Vein endothelial cell (primary cell): ENCODE measurements at places on chromosomes 1 and 21. TPM values are rescaled to one million over a fixed set of nuclear protein-coding genes. Genes with fewer than 3 reads are reported as not detected.

DMAP1 gene
- total RNA-seq, result 16.6 and 16.7 TPM in 2 replicates

PTGFR gene
- total RNA-seq, result under 0.01 and 0.48 TPM in 2 replicates

TMEM240 gene
- total RNA-seq, result 1.7 and 4.2 TPM in 2 replicates

SPAG17 gene
- under 0.01 TPM in 1 of 2 replicates, not detected in the other for total RNA-seq

SFN gene
- 0.10 TPM in 1 of 2 replicates, not detected in the other for total RNA-seq

FCRL4 gene
- total RNA-seq, result under 0.01 TPM in 1 of 2 replicates, not detected in the other

TSPEAR gene
- not detected in 2 replicates for total RNA-seq

BGLAP gene
- total RNA-seq, result 0.19 and 0.33 TPM in 2 replicates

FCRL1 gene
- not detected in 2 replicates for total RNA-seq

ATP1A4 gene
- total RNA-seq, result not detected in 2 replicates

TFF2 gene
- not detected in 2 replicates for total RNA-seq

OR2L13 gene
- not detected in 2 replicates for total RNA-seq

SYPL2 gene
- total RNA-seq, result under 0.01 TPM in 1 of 2 replicates, not detected in the other

FCRL6 gene
- total RNA-seq, result not detected in 2 replicates

NAXE gene
- 73.1 and 110 TPM in 2 replicates for total RNA-seq

LINGO4 gene
- total RNA-seq, result not detected in 2 replicates

SH2D5 gene
- total RNA-seq, result 0.86 and 0.98 TPM in 2 replicates

SASS6 gene
- 2.0 and 5.2 TPM in 2 replicates for total RNA-seq

LCE1A gene
- not detected in 2 replicates for total RNA-seq

C1orf87 gene
- not detected in 2 replicates for total RNA-seq

PCP4 gene
- total RNA-seq, result not detected in 2 replicates

EYA3 gene
- 17.6 and 28.7 TPM in 2 replicates for total RNA-seq

FCER1G gene
- not detected in 2 replicates for total RNA-seq

ADAM30 gene
- not detected in 2 replicates for total RNA-seq

ZFP69 gene
- 2.0 and 2.2 TPM in 2 replicates for total RNA-seq

CASQ2 gene
- not detected in 2 replicates for total RNA-seq

PADI2 gene
- under 0.01 TPM in 1 of 2 replicates, not detected in the other for total RNA-seq

CFAP74 gene
- not detected in 2 replicates for total RNA-seq

ANKRD34A gene
- 0.19 and 0.33 TPM in 2 replicates for total RNA-seq

CAPN9 gene
- not detected in 2 replicates for total RNA-seq

LGR6 gene
- total RNA-seq, result under 0.01 TPM in 1 of 2 replicates, not detected in the other

NUAK2 gene
- 3.1 and 3.3 TPM in 2 replicates for total RNA-seq

C1QB gene
- not detected in 2 replicates for total RNA-seq

PRRX1 gene
- total RNA-seq, result 0.98 and 6.6 TPM in 2 replicates

SLC1A7 gene
- not detected in 2 replicates for total RNA-seq

RGS16 gene
- 0.19 and 0.33 TPM in 2 replicates for total RNA-seq

CLEC20A gene
- not detected in 2 replicates for total RNA-seq

CENPL gene
- 11.1 and 20.7 TPM in 2 replicates for total RNA-seq

DENND2D gene
- 0.76 and 0.98 TPM in 2 replicates for total RNA-seq
